Dermis lymphatic vessel endothelial cell (primary cell): ENCODE measurements at places on chromosomes 7 and 10. TPM values are rescaled to one million over a fixed set of nuclear protein-coding genes. Genes with fewer than 3 reads are reported as not detected.

Gene WASHC2C
- total RNA-seq: 28.7 and 30.5 TPM in 2 replicates

Gene ZP3
- total RNA-seq: 1.1 and 2.8 TPM in 2 replicates

Gene AGAP5
- total RNA-seq: 1.4 and 1.8 TPM in 2 replicates

Gene GARIN1A
- total RNA-seq: 0.09 and 0.33 TPM in 2 replicates

Gene TMEM196
- not detected in 2 replicates for total RNA-seq

Gene C10orf90
- not detected in 2 replicates for total RNA-seq

Gene PEX1
- 11.2 and 15.7 TPM in 2 replicates for total RNA-seq

Gene MYO1G
- total RNA-seq: under 0.01 and 0.17 TPM in 2 replicates
